ENCODE measurements at places on chromosomes 6 and 20.
A peak's percentile ranks its signal among the peaks of the same experiment; 100 is the strongest.

DNA sequence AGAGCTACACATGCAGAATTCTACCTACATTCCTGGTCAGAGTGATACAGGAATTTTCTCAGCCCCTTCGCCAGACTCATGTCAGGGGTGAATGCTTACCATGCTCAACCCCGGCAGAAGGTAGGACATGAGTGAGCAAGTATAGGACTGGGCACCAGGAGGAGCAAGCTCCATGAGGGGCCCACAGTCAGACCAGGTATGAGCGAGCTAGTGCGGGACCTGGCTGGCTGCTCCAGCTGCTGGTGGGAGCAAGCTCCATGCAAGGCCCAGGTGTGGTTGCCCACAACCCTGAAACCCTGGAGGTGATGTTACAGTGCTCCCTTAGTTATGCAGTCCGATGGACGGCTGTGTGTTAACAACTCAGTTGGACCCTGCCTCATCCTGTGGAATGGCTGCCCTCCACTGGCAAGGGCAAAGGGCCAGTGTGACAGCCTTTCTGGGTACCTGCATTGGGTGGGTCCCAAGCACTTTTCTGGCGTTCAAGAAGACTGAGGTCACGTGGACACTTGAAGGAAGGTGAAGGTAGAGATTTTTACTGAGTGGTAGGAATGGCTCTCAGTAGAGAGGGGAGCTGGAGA lies 503.5 kb upstream of the CITED2 start:
- DNase-seq, result no peak

DNA sequence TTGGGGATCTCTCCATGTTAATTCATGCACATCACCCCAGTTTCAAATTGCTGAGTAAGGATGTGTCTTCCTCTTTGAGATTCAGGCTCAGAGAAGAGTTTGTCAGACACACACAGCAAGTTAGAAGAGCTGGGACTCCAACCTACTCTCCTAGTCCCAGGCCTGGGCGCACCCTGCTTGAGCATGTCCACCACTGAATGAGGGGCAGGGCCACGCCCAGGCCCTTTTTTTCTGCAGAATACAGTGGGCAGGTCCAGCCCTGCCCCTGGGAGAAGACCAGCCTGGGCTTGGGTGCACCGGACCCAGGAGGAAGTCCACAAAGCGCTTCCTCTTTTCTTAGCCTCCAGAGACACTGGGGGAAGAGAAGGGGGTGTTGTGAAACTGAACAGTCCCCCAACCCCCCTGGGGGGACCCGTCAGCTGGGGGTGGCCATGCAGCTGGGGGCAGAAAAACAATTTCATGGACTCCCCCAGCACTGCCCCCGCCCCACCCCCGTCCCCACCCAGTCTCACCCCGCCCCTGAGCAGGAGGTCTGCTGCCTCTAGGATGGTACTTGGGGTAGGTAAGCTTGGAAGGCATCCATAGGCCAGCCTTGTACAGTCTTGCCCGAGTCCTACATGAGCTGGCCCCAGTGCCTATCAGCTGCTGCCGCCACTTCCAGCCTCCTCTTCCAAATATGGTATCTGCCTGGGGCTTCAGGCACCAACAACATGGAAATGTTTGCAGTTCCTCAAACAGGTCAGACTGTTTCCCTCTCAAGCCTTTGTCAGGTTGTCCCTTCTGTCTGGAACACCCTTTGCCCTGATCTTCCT lies 11.7 kb upstream of the HCK start:
- no peak for DNase-seq

DNA sequence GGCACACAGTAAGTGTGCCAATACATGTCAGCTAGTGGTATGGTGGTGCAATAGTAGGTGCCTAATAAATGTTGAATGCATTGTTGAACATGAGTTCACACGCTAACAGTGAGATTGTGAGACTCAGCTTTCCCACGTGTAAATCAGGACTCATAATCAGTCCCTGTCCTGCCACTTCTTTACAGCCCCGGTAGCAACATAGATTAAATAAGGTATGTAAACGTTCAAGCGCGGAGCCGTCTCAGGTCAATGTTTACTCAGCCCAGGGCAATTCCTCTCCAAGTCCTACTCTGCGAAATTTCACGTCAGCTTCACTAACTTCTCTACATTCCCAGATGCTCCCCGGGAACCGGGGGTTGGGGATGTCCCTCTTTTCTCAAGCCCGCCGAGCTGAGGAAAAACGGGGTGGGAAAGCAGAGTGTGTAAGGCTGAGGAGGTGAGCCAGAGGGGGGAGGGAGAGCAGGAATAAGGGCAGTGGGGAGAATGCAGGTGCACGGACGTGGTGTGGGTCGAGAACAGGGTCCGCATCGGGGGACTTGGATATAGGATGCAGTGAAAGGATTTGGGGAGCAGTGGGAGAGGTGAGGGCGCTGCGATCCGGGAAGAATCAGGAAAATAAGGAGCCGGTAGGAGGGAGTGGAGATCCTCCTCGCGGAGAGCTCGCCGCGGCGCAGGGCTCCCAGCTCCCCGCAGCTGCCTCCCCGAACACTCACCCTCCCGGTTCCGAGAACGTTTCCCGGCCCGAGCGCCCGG lies 544 bp upstream of the TP53INP2 start:
- DNase-seq, result no peak

DNA sequence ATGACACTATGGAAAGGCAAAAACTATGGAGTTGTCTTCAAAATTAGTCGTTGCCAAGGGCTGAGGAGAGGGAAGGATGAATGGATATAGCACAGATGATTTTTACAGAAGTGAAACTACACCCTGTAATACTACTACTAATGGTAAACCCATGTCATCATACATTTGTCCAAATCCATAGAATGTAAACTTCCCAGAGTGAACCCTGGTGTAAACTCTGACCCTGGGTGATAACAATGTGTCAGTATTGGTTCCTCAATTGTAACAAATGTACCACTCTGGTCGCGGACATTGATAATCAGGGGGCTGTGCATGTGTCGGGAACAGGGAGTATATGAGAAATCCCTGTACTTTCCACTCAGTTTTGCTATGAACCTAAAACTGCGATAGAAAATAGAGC lies 72.2 kb downstream of the CNBD2 start:
- DNase-seq, result no peak

- DNase-seq, result no peak
These were observed 439.0 kb upstream of the CDH4 start for GRCh38 chr20:60813066-60813465.

- DNase-seq, result no peak
These were observed 252.2 kb downstream of the DLL1 start for GRCh38 chr6:170038708-170039107.

GRCh38 chr6:113466526-113466925 lies 390.6 kb upstream of the MARCKS start:
- no peak for DNase-seq

DNA sequence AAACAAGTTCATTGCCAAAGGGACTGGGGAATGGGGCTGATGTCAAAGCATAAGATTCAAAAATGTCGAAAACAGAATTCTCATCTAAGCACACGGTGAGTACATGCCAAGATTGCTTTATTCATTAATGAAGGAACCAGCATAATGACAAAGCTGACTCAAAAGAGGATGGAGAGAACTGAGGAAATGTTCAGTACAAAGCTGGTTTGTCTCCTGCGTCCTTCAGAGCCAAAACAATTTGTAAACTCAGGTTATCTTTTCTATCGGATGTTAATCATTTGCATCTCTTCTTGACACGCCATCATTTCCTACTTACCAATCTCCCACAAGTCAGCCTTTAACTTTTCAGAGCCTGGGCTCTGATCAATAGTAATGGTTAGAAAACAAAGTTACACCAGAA lies 195.6 kb upstream of the PMEPA1 start:
- DNase-seq, result no peak

DNA sequence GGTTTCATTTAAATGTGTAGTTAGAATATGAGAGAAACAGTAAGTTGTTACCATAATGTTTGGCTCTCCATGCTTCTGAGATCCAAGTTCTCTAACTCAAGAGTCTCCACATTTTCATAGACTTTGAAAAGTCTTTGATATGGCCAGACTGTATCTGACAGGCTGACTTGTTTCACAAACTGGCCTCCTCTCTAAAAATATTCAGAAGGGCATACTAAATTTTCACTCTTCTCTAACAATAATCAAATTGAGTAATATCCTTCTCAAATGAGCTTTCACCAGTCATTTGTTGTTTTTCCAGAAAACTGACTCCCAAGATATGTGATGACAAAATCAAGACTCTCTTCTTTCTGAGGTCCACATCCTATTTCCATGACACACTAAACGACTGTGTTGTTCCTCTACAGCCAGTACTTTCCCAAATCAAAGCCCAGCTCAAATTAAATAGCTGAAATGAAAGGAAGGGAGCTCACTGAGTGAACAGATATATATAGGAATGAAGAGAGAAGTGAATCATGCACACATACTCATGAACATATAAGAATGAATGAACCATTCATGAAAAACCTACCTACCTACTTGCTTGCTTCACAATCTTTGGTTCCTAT lies 15.1 kb downstream of the HIVEP2 start:
- no peak for DNase-seq

DNA sequence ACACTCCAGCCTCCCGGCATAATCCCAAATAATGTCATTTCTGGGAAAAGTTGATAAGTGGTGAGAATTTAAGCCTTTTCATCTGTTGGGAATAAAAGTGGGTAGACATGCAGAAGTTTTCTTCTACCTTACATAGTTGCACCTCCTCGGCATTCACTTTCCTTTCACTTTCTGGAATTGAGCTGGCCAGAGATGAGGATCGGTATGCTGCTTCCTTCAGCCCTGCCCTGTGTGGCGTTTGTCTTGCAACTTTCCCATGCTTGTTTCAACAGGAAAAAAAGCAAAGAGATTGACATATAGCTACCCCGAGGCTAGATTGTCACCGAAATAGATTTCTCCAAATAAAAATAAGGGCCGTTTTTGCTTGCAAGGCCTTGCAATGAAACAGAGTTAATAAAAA lies 65.8 kb upstream of the JAG1 start:
- DNase-seq, result no peak

- no peak for DNase-seq
These were observed 433.7 kb upstream of the RGS17 start for GRCh38 chr6:153564803-153565202.

GRCh38 chr6:8652710-8653109 lies 217.4 kb upstream of the SLC35B3 start:
- DNase-seq, result no peak

GRCh38 chr20:37190354-37191112 lies 11.2 kb upstream of the MROH8 start:
- DNase-seq, result no peak

DNA sequence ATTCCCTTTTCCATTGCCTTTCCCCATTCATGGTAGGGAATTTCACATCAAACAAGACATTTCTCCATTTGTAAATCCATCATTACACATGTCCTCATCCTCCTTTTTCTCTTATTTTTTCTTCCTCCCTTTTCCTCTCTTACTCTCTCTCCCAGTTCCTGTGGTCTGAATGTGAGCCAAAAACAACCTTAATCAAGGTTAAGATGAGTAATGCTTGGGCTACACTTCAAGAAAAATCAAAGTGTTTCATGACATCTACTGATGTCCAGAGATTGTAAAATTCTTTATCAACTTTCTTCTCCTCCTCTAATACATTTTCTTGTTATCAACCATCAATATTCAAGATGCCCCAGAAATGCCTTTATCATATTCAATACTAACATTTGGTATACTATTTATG lies 208.0 kb upstream of the PRND start:
- DNase-seq, result no peak

GRCh38 chr6:19159089-19159488 lies 678.1 kb upstream of the ID4 start:
- no peak for DNase-seq

GRCh38 chr20:43068482-43068881 lies 121.2 kb downstream of the PTPRT start:
- no peak for DNase-seq

DNA sequence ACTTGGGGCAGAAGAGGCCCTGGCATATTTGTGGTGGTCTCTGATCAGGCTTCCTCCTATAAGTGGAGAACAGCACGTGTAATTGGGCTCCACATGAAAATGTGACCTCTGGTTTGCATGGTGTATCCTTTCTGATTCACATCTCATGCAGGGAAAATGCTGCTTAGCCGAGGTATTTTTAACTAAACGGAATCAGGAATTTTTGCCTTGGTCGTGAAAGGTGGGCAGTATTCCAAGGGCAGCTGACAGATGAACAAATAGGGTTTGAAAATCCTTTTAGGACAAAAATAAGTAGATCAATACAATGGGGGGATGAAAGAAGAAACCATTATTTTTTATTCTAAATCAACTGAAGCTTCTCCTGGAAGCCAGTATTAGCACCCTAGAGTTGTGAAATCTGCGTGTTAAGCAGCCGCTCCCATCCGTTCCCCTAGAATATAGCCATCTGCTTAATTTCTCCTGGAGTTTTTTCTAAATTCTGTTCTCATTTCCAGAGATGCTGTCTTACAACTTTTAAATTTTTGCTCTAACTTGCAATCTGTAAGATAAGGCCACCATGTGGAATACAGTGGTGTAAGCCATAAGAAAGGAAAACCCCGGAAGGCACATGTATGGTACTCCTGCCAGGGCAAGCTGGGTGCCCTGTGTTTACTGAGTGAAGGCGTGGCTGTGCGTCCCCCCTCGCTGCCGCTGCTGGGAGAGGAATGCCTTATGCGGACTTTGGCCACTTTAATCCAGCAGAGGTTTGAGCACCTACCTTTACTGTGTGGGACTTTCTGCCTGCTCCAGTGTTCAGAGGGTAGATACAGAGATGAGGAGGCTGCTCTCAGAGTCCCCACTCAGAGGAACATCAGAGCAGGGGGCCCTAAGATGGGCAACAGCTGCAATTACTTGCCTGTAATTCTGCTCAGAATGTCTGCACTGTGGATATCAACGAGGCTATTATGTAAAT lies 52.4 kb downstream of the SYNJ2 start:
- DNase-seq, result no peak

DNA sequence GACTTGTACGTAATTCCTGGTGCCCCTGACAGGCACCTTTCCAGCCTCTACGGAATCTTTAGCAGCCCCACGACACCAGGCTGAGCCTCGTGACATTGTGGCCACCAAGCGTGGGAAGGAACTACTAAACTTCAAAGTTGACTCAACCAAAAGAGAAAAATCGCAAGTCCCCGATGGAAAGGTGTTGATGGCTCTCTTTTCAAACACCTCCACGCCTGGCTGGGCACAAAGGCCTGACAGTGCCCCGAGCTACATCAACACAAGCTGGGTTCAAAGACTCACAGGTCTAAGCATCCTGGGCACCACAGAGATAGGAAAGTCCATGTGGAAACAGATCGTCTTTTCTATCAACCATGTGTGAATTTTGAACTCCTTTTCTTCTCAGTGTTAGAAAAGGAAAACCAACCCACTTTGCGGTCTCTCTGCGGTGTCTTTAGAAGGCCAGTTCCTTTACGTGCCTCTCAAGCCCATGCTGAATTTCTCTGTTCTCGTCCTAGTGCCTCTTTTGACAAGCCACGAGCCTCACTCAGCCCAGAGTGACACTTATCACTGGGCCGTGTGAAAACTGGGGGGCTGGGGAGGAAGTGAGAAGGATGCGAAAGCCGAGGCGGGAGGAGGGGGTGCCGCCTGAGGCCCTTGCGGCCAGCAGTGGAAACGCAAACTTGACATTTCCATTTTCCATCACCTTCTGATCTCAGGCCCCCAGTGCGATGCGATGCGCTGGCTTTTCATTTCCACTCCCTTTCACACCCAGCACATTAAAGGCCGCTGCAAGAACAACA lies 59.4 kb downstream of the GFOD1 start:
- DNase-seq, result peak; percentile 25

Measured in effector CD4-positive, alpha-beta T cell (primary cell).